ENCODE measurements at places on chromosomes 7 and 10.

DNA sequence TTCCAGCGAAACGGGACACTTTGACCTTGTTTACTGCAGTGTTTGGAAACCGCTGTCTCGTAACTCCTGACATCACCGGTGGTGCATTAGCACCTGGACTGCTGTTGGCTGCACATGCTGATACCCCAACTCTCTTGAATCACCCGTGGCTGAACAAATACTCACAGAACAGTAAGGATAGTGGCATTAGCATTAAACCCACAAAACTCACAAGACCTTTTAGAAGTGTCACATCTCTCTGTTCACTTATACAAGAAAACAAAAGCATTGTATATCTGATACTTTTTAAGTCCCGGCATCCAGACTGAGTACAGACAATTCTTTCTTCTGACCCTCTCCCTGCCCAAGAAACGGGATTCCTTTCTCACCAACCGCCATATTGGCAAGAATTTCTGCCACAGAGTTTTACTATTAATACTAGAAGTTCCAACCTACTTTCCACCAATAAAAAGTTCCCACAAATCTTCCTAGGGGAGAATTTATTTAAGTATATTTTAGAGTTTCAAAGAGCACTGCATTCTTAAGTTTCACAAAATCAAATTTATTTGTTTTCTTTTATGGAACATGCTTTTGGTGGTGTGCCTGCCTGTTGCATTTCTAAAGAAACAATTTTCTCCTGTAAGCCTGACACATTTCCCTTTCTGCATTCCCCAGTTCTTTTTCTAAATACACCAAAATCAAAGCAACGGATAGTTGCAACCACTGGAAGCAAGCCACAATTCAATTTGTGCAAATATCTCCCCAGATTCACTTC, 208.4 kb upstream of the KLF14 start:
- no peak for DNase-seq

- DNase-seq = peak; percentile 51
Measured at GRCh38 chr10:117541909-117542705, 439 bp upstream of the EMX2 start.

DNA sequence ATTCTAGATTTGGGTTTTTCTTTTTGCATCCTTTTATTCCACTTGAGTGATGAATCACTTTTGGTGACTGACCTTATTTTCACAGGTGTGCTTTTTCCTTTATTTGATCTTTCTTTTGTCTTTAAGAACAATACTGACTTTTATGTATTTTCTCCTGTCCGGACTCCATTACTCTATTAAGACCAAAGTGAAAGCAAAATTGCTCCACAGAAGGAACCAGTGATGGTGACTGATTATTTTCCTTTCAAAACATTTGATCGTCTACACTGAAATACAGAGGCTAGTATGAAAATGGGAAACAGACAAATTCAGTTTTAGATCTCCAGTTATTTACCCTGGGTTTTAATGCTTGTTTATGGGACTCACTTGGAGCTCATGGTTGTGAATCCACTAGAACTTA, 15.5 kb downstream of the EXOC4 start:
- DNase-seq = no peak

DNA sequence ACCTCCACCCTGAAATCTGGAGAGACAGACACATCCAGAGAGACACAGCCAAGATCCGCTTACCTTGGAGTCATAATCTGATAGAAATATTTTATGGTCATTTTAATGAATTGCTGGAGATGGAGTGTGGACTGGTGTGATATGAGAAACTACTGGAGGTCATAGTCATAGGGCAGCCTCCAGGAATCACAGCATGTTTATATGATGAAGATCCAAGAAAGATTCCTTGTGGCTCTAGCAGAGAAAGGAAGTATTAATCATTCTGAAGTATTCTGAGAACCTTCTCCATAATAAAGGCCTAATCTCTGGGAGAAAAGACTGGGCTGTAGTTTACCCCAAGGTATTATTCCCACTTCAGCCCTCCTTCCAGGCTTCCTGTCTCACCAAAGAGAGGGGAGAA, 38.0 kb downstream of the POLR1F start:
- no peak for DNase-seq

DNA sequence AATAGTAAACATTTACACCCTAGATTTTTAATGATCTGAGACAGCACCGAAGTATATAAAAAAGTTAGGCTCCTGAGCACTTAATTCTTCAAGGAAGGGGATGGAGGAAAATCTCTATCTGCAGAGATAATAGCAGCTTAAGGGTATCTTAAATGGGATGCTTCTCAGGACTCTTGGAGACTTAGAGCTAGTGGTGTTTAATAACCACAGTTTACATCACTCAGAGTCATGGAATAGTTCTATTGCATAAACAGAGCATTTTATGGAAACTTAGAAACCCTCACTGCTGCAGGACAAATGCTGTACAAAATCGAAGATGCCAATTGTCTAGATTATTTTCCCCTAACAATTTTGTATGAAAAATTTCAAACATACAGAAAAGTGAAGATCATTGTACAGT, 398.9 kb upstream of the GALNT17 start:
- no peak for DNase-seq

DNA sequence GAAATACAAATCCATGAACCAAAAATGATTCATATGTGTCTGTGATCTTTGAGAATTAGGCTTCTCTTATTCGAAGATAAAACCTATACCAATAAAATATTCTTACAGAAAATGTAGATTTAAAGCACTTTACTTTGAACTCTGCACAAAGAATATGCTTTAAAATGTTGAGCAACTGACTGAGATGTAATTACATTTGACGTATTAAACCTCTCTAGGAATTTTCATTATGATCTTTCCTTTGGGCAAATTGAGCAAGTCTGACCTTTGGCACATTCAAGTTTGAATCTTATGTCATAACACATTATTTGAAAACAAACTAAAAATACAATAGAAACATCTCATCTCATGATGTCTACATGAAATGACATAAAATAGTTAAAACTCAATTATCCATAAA, 69.2 kb upstream of the AHR start:
- no peak for DNase-seq

GRCh38 chr10:124911124-124912067, 30.5 kb upstream of the ZRANB1 start:
- DNase-seq = no peak

DNA sequence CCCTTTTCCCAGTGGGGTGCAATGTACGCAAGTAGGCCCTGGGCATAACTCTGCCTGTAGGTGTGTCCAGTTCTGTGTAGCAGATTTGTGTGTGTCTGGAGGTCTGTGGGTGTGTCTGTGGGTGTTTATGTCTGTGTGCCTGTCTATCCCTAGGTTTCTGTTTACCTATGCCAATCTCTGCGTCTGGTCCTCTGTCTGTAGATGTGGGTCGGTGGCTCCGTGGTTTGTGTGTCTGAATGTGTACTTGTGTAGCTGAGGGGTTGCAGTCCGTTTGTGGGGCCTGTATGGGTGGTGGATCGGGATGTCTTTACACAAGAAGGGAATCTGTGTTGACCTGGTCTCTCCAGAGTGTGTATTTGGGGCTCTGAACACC, 932 bp downstream of the NYAP1 start:
- no peak for DNase-seq

GRCh38 chr7:16509829-16510228, 16.8 kb upstream of the LRRC72 start:
- no peak for DNase-seq

DNA sequence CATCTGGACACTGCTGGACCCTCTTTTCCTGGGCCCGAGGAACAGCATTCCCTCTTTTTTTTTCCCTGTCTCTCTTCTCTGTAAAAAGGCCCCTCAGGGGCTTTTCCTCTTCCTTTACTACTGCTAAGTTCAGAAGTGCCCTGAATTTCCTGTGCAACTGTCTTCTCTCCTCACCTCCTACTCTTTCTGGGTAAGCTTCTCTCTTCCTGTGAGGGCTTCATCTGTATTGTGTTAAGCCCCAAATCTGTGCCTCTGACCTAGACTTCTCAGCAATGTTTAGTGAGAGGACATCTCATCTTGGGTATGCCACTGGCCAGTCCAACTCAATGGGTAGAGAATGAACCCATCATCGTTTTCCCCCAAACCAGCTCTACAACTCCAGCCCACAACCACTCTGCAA, 174.2 kb downstream of the PTEN start:
- DNase-seq = no peak

GRCh38 chr7:127983804-127984332, 47.4 kb downstream of the LRRC4 start:
- no peak for DNase-seq

- DNase-seq = no peak
Measured at GRCh38 chr7:23700046-23700445, 10.0 kb upstream of the STK31 start.

DNA sequence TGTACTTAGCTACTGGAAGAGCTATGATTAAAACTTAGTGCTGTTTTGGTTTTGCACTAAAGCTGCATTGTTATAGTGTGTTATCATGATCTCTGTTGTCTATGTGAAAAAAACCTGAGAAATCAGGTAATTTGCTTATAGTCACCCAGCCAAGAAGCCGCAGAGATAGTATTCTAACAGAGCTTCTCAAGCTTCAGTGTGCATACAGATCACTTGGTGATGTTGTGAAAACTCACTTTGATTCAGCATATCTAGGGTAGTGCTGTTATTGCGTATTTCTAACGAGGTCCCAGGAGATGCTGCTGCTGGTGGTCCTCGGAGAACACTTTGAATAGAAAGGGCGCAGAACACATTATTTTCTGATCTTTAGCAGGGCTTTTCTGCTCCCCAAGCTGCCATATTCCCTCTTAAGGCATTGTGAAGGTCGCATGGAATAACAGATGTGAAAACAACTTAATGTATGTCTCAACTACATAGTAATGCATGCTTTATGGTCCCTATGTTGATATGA, 68.4 kb upstream of the PDCD4 start:
- DNase-seq = no peak

GRCh38 chr10:118827466-118828155, 72.8 kb upstream of the CACUL1 start:
- no peak for DNase-seq

- DNase-seq = no peak
Measured at GRCh38 chr10:776772-777171, 87.3 kb upstream of the DIP2C start.

- no peak for DNase-seq
Measured at GRCh38 chr10:102537948-102538347, 34.2 kb downstream of the SUFU start.

GRCh38 chr10:82358486-82359099, 483.6 kb downstream of the NRG3 start:
- DNase-seq = no peak

DNA sequence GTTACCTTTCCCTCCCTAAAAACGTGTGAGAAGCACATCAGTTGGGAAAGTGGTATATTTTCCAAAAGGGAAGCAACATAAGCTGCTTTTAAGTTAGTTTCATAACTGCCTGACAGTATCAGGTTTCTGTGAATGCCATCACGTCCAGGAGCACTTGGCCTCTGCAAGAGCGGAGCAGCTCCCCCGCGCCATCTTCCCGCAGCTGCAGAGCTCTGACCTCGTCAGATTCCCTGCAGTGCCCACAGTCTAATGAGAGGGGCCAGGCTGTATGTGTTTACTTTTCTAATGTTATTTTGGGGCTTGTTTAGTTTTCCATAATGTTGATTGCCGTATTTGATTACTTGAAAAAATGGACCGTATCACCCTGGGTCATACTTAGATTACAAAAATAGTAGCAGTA, 74.2 kb downstream of the MGMT start:
- DNase-seq = no peak

- no peak for DNase-seq
Measured at GRCh38 chr7:51188987-51189386, 127.6 kb downstream of the COBL start.

DNA sequence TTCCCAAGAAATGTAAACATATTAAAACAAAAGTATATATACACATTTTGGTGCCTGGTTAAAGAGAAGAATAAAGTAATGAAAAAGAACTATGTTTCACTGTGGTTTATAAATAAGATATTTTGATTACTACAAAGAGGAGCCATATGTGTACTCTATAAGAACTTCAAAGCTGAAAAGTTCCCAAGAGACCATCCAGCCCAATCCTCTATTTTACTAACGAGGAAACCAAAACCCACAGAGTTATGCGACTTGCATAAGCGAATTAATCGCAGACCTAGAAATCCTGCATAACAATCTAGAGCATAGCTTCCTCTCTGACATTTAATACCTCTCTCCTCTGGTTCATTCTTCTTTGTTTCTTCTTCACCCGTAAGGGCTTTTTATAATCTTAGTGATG, 937.1 kb downstream of the CNTNAP2 start:
- DNase-seq = no peak

DNA sequence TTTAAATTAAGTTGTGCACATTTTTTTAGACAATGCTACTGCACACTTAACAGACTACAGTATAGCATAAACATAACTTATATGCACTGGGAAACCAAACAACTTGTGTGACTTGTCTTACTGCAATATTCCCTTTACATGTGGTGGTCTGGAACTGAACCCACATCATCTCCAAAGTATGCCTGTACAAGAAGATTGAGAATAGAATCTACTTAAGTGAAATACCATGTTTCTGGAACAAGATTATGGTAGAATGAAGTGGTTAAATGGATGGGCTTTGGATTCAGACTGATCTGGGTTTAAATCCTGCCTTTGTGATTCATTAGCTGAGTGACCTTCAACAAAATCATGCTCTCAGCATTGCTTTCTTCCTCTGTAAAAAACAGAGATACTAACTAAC, 30.7 kb downstream of the CUL2 start:
- no peak for DNase-seq

GRCh38 chr10:102752934-102753664, 9.4 kb downstream of the WBP1L start:
- DNase-seq = no peak

- no peak for DNase-seq
Measured at GRCh38 chr7:141290973-141291372, 217.1 kb downstream of the TMEM178B start.

DNA sequence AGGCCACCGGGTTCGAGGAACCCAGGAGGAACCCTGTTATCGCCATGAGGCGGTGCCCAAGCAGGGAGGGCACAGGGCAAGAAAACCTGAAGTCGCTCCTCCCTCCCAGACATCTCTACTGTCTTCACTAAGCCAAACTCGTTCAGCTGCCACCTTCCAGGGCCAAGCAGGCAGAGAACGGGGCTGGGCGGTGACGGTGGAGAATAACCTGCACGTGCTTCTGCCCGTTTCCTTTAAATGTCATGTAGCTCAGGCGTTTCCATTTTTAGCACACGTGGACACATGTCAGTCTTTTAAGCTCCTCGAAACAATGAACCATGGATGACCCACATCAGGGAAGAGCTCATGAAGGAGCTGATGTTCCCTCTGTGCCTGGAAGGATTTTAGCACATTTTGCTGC, 124.3 kb upstream of the KLF6 start:
- DNase-seq = no peak

GRCh38 chr7:159370-160270, 32.8 kb upstream of the FAM20C start:
- no peak for DNase-seq

DNA sequence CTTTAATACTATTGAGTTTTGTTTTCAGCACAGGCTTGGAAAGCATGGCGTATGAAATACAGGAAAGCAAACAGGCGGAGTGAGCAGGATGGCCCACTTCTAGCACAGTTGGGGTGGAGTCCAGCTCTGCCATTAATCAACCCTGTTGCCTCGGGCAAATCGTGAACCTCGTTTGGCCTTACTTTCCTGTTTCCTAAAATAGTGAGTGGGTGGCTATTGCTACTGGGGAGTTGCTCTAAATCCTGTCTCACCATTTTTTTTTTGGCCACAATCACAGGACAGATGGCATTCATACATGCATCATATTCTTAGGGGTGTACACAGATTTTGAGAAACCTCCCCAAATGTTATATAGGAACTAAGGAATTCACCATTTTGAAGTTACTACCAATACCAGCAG, 157.8 kb downstream of the ANLN start:
- no peak for DNase-seq

All from NCI-H1930 (cell line).